Cardiac fibroblast (primary cell): ENCODE measurements at places on chromosomes 3 and 15.

- DNase-seq: peak; percentile 46
Measured at GRCh38 chr15:99452728-99453636, 112.8 kb upstream of the MEF2A start.

- DNase-seq: no peak
Measured at GRCh38 chr3:71514621-71515020, 68.9 kb downstream of the FOXP1 start.

GRCh38 chr3:133850034-133850433 is 44.4 kb downstream of the SRPRB start:
- DNase-seq: no peak

DNA sequence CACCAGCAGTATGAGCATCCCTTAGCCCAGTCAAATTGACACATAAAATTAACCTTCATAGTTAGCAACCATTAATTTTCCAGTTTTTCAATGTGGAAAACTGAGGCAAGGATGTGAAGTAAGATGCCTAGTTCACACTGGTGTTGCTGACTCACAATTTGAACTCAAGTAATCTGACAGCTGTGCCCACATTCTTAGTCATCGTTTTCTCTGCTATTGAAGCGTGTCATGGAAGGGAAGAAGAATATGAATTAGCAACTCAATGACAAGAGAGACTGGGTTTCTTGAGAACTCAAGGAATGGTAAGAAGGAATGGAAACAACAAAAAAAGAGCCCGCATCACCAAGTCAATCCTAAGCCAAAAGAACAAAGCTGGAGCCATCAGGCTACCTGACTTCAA is 261.4 kb downstream of the EPHA3 start:
- peak; percentile 15 for DNase-seq

- DNase-seq: no peak
Measured at GRCh38 chr3:45771166-45771775, 25.1 kb downstream of the SLC6A20 start.

DNA sequence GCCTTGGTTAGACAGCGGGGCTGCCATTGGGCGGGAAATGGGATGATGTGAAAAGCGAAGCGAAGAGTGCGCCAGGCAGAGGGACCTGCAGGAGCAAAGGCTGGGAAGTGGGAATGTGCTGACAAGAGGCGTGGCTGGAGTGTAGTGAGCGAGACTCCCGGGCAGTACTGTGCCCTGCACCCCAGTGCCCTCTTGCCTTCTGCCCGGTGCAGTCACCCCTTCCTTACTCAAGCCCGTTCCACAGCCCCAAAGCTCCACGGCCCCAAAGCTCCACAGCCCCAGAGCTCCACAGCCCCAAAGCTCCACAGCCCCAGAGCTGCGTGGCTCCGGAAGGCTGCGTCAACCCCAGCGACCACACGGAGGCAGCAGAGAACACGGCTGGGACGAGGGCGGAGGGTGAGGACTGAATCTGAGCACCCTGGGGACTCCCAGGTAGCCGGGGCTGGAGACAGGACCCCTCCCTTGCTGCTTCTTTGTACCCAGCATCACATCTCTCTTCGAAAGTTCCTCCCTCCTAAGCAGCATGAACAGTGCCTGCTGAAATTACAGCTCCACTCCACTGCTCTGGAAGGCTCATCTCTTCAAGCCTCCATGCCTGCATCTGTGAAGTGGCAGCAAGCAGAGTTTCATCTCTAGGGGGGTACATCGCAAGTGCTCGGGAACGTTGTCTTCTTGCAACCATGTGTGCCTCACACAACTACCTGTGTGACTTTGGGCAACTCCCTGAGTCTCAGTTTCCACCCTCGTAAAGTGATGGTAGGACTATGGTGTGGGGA is 108.9 kb downstream of the FBLN2 start:
- peak; percentile 31 for DNase-seq

DNA sequence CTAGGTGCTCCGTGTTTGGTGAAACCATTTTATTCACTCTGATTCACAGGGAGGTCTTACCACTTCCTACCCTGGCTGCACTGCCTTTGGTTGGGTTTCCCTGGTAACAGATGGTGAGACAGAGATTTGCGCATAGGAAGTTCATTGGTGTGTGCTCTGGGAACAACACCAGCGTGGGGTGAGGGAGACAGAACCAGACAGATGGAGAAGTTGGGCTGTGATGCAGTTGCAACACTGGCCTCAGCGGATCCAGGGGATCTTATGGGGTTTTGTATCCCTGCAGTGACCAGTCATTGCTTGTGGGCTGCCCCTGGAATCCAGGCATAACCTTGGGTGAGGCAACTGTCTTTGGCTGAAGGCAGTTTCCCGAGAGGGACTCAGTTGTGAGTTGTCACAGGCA is 12.5 kb upstream of the IL16 start:
- DNase-seq: peak; percentile 56

GRCh38 chr3:162507397-162507796 is 1010.8 kb downstream of the OTOL1 start:
- peak; percentile 24 for DNase-seq

DNA sequence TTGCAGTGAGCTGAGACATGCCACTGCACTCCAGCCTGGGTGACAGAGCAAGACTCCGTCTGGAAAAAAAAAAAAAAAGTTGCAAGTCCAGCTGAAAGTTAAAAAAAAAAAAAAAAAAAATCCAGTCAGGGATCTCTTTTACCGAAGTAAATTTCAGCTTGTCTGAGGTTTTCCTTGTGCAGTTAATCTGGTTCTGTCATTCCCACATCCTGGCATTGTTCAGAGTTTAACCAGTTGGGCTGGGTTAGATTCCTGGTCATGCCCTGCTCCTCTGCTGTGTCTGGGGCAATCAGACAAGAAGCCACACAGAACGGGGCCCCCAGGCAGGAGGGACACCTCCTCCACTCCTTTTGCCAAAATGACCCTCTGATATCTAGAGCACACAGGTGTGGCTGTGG is 84.1 kb upstream of the KLHL25 start:
- no peak for DNase-seq

DNA sequence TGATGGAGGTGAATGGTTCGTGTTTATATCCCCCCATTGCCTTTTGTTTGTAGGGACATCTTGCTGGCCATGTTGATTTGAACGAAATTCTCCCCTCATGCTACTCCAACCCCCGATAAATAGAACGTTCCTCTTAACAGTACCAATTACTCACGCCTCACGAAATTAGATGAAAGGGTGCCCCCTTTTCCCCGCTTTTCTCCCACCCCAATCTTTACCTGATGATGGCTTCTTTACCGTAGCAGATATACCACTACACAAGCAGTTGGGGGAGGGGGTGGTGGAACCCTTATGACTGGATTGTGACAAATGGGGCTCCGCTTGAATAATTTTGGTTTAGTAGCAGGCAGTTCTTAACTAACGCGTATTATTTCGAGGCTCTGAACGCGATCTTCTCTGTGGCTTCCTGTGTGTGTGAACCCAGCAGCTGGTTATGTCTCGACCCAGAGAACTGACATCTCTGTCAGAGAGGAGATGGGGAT is 1.1 kb downstream of the PIAS1 start:
- peak; percentile 64 for DNase-seq

GRCh38 chr15:73691396-73691795 is 7.2 kb downstream of the CD276 start:
- DNase-seq: peak; percentile 84

- peak; percentile 99 for DNase-seq
Measured at GRCh38 chr15:63502843-63503738, 1.3 kb upstream of the USP3 start.

- no peak for DNase-seq
Measured at GRCh38 chr3:175020101-175020500, 161.0 kb downstream of the NAALADL2 start.

- DNase-seq: no peak
Measured at GRCh38 chr15:28051955-28052633, 47.0 kb downstream of the OCA2 start.

- DNase-seq: no peak
Measured at GRCh38 chr3:115628075-115628412, 4.7 kb downstream of the GAP43 start.

DNA sequence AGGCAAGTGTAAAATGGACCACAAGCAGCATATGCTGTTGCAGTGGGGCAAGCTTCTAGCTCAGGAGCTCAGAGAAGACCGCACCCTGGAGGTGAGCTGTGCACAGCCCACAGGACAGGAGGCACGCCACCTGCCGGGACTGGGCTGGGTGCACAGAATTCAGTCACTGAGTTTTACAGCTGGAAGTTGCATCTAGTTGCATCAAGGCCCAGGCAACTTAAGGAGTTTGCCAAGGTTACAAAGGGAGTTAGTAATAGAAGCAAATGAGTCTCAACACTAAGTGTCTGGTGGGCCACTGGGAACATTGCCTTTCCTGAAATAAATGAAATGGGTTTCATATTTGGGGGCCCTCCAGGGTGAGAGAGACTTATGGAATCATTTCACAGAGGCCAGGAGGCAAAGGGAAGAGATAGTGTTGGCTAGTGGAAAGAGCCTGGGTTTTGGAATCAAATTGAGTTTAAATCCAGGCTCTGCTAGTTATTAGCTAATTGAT is 36.0 kb upstream of the TIMP4 start:
- DNase-seq: peak; percentile 39

GRCh38 chr3:112615989-112616731 is 24.8 kb downstream of the CCDC80 start:
- no peak for DNase-seq

DNA sequence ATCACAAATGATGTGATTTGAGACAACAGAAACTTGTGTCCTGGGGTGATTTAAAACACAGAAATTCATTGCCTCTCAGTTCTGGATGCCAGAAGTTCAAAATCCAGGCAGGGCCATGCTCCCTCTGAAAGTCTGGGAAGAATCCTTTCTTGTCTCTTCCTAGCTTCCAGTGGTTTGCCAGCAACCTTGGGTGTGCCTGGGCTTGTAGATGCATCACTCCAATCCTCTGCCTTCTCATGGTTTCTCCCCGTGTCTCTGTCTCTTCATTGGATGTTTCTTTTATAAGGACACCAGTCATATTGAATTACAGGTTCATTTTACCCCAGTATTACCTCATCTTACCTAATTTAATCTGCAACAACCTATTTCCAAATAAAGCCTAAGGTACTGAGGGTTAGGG is 16.7 kb downstream of the ZPLD1 start:
- DNase-seq: no peak

GRCh38 chr15:62618846-62619504 is 423.6 kb upstream of the TPM1 start:
- DNase-seq: no peak

GRCh38 chr3:10417847-10418246 is 87.5 kb downstream of the ATP2B2 start:
- peak; percentile 27 for DNase-seq

DNA sequence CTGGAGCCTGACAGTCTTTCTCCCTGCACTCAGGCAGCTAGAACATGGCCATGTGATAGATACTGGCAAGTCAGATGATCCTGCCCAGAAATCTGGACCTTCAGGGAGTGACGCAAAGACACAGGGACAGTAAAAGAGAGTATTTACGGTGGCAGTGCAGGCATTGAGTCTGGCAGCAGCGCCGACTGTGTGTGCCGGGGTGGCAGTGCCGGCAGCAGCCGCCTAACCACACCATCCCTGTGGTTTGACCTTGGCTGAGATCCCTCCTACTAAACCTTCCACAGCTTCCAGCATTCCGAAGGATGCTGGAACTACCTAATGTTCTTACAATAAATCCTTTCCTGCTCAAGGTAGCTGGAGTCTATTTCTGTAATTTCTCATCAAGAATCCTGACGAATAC is 4.6 kb upstream of the TSPAN3 start:
- DNase-seq: no peak

DNA sequence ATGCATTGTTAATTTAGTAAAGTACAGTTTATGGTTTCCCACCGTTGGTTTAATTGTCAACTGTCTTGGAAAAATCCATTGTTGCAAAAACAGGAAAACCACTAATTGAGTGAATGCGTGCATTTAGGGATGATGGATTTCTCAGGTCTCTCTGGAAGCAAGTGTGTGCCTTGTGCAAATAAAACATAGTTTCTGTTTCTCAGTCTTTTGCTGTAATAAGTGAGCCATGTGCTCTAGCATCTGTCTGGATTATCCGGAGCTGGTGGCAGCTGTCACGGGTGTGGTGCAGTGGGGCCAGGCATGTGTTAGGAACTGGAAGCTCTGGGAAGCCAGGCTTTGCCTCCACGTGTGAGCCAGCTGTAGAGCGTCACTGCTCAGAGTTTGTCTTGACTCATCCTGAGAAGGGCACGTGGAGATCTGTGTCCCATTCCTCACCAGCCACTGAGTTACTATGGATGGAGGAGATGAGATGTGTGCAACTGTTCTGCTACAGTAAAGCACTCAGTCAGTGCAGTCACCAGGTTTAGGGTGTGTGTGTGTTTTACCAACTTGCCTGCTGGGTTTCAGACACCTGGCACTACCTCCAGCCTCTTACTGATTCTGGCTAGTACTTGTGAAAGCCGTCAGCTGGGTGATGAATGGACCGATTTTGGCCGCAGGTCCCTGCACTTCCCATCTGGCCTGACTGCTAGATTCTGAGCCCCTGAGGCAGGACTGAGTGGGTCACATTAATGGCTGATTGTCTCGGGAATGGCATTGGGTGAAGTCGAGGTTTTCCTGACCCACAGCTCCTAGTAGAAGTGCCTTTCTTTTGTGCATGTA is 7.2 kb downstream of the APBA2 start:
- DNase-seq: peak; percentile 28

DNA sequence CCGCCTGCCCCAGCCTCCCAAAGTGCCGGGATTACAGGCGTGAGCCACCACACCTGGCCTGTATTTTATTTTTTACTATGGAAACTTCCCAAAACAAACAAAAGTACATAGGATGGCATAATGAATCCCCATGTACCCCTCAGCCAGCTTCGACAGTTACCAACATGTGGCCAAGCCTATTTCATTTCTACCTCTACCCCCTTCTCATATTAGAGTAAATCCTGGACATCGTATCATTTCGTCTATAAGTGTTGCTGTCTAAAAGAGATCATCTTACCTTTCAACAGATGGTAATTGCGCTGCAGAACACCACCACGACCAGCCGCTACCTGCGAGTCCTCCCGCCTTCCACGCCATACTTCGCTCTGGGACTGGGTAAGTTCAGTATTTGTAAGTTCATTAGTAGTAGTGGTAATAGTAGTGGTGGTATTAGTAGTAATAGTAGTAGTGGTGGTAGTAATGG is 44.9 kb downstream of the DLEC1 start:
- no peak for DNase-seq

- no peak for DNase-seq
Measured at GRCh38 chr15:55255714-55256113, 33.9 kb downstream of the RAB27A start.

DNA sequence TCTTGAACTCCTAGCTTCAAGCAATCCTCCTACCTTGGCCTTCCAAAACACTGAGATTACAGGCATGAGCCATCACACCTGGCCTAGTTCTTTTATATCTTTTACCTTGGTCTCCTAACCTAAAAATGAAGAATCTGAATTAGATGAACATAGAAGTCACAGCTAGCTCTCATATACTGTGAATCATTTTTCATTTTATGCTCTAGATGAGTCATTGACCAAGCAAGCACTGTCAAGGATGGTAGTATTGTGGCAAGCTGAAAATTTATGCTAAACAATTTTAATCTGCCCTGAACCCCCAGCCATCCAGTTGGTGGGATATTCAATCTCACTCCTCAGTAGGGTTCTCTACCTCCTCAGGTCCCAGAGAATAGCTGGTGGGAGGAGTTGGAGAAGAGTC is 48.3 kb upstream of the DNAJC13 start:
- no peak for DNase-seq
